ENCODE measurements at places on chromosomes 5 and 9.
A peak's percentile ranks its signal among the peaks of the same experiment; 100 is the strongest.

DNA sequence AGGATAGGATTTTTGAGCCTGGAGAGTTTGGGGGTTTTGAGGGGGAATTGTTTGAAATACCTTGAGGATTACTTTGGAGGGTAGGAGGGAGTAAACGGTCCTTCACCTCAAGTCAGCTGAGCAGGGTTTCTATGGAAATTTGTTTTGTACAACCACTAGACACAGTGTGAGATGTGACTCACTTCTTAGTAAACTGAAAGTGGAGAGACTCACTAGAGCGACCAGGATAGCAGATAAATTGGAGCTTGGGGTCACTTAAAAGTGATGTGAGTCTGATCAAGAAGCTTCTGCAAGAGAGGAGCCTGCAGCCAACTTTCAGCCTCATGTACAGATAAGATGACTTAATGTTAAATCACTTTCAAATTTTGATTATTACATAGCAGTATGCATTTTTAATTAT is 1945.9 kb upstream of the NUDT12 start:
- no peak for DNase-seq

GRCh38 chr5:148798786-148799185 is 27.6 kb upstream of the ADRB2 start:
- no peak for DNase-seq

GRCh38 chr5:172744123-172745104 is 26.6 kb downstream of the DUSP1 start:
- no peak for DNase-seq

DNA sequence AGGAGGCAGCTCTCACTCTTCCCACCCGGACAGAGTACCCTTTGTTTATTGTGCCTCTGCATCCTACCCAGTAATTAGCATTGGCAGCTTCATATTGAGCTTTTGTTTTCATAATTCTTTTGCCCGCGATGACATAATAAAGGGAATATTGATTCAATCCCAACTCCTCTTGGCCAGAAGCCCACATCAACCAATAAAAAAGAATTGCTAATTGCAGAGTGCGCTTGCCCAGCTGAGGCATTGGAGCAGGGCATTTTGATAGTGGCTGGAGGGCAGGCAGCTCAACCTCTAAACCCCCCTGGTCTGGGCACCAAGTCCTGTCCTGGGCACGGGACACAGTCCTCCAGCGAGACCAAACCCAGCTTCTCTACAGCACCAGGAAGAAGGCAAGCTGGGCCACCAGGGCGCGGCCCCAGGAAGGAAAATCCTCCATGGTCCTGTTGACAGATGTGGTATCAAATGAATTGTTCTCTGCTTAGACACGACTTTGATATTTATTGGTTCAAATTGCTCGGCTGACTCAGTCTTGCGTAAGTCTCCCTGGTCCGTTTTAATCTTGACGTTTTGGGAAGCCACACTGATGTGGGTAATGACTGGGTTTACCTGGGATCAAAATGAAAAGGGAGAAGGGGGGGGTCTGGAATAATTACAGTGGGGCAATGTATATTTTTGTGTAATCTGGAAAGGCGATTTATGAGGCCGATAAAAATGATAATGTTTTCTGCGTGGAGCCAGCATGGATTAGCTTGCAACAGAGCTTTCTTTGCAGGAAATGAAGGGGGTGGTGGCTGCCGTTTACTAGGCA is 220.7 kb upstream of the MSX2 start:
- DNase-seq = peak; percentile 18

GRCh38 chr5:137260820-137261695 is 238.1 kb downstream of the SPOCK1 start:
- no peak for DNase-seq

DNA sequence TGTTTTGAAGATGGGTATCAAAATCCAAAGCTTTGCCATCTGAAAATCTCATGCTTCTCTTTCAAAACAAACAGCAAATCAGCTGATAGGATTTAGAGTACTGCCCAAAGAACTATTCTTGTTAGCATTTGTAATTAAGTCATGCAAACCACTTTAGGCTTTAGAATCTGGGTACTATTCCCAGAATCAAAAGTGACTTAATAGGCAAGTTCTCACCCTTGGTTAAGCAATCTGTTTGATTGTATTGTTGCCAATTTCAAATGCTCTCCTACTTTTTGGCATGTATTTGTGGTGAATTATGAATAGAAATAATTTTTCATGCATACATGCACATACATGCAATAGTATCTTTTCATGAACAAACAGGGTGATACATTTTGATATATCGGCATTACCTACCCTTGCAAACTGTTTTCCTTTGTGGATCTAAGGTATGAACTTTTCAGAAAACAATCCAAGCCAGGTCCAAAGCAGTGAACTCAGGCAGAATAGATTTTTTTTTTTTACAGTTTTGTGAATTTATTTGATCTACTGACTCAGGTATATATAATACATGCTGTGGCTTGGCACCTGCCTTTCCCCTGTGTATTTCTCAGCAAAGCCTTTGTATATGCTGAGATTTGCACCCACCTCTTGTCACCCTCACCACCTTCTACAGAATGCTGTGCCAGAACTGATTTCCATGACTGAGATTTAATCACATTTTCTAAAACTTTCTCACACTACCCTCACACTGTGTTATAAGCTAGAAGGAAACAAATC is 9.0 kb downstream of the IL33 start:
- DNase-seq = no peak

DNA sequence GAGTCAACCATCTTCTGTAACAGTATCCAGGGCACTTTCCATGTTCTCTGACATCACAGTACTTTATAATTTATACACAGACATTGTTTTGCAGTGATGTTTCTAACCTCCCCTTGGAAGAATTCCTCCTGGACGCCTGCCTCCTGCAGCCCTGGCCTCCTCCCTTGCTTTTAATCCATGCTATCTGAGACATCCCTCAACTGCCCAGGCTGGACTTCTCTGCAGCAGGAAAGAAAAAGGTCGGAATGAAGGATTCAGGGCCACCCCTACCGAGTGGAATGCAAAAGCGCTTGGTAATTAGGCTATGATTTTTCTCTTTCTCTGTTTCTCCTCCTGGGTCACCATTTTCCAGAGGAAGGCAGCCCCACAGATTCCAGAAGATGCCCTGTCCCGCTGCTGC is 47.0 kb upstream of the SHC3 start:
- no peak for DNase-seq

DNA sequence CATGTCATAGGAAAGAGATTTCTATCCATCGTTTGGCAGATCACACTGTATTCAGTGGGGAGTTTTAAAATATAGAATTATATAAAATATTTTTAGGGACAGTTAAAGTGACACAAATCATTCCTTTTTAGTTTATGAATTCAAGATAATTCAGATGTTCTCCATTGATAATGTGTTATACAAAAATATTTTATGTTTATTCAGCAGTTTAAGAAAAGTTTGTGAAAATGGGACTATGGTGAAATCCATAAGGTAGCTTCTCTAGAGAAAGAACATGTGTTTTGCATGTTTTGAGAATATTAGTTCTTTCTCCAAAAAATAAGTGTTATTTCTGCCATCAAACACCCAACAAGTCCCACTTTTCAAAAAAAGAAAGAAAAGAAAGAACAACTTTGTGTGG is 122.9 kb downstream of the EMB start:
- DNase-seq = no peak

DNA sequence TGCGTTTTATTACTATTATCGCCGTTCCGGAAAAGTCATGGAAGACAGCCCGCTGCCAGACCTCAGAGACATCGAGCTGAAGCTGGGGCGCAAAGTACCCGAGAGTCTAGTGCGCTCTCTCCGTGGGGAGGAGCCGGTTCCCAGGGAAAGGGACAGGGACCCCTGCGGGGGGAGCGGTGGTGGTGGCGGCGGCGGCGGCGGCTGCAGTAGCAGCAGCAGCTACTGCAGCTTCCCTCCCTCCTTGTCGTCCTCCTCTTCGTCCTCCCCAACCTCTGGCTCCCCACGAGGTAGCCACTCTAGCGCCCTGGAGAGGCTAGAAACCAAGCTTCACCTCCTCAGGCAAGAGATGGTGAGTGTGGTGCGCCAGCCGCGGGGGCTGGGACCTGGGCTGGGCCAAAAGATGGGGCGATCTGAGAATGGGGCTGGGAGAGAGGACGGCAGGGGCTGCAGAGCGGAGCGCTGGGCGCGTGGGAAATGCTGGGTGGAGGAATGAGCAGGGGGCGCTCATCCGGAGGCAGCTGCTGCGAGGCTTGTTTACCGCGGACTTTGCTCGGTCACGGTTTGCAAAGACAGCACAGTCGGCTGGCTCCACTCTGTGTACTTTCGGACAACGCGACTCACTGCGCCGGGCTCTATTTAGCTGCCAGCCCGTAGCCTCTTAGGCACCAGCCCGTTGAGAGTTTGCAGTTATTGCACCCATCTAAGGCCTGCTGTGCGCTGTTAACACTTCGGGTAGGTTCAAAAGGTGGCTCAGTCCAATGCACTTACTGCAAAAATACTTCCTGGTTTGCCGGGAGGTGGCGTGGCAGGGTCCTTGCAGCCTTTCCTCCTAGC is 1.1 kb downstream of the LURAP1L start:
- DNase-seq = peak; percentile 93

DNA sequence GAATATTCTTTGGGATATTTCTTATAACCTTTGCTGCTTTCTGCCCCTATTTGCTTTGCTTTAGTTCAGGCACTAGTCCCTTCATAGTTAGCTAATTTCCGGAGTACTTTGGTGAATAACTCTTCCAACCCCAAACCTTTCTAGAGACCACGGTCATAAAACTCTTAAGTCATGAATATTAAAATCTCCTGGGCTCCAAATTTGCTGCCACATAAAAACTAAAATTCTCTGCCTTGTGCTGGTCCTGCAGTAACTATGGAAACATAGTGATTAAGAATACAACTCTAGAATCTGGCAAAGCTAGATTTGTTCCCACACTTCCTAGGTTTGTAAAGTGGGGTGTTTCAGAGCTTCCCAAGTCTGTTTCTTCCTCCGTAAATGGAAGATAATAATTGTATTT is 10.0 kb upstream of the ACTBL2 start:
- no peak for DNase-seq

DNA sequence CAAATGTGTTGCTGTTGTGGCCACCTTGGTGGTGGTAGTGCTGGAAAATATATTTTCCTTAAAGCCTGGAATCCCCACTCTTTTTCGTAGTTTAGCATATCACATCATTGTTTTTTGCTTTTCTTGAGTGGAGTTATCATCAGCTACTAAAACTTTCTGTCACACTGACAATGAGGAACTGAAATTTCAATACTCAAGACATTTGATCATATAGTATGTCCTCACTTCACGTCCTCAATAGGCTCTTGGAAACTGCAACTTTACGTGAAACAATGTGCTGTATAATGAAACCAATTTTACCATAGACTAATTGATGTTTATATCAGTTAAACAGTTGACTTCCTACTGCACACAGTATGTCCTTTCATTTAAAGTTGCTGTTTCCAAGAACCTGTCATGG is 265.8 kb downstream of the ADGRV1 start:
- DNase-seq = no peak

DNA sequence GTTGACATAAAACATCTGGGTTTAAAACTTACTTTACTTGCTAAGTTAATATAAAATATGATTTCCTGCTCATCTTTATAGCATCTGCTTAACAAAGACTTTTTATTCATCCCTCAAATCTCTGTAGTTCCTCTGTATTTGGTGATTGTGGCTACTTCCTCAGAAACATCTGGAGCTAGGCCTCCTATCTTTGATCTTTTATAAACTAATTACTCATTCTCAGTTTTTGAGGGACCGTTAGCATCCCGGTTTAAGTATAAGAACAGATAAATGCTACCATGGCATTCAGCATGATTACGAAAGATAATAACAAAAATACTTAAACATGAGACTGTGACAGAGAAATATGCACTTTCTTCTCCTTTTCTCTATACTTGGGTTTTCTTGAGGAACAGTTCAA is 85.3 kb downstream of the SLC38A9 start:
- no peak for DNase-seq

- DNase-seq = no peak
Observed at GRCh38 chr5:138596105-138596881, 21.1 kb upstream of the HSPA9 start.

GRCh38 chr5:32859211-32859641 is 148.1 kb downstream of the NPR3 start:
- no peak for DNase-seq

DNA sequence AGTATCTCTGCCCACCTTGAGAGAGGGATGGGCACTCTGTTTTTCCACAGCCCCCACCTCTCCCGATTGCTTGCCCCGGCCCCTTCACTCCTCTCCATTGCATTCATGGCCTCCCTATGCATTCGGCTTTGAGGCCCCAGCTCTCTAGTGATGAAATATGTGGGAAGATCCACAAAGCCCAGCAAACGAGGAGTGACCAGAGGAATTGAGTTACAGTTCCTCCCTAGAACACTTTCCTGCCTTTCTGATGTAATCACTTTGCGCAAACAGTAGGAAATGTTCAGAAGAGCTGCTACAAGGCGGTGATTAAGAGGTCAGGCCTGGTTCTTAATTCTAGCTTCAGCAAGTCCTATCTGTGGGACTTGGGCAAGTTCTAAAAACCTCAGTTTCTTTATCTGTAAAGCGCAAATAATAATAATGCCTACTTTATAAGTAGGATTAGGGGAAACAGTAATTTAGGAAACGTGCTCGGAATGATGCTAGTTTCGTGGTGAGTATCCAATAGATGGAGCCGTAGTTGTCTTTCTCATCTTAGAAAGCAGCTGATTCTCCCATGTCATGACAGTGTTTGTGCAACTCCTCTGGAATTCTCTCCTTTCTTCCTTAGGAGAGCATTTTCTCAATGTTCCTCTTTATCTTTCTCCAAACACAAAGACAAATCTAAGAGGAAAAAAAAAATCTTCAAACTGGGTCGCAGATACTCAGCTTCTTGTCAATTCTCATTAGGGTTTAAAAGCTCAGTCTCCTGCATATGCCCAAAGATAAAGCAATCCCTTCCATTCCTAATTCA is 99.5 kb upstream of the MSX2 start:
- DNase-seq = no peak

Measured in fibroblast of the conjunctiva (primary cell).